ENCODE measurements at places on chromosomes 2 and 18.

DNA sequence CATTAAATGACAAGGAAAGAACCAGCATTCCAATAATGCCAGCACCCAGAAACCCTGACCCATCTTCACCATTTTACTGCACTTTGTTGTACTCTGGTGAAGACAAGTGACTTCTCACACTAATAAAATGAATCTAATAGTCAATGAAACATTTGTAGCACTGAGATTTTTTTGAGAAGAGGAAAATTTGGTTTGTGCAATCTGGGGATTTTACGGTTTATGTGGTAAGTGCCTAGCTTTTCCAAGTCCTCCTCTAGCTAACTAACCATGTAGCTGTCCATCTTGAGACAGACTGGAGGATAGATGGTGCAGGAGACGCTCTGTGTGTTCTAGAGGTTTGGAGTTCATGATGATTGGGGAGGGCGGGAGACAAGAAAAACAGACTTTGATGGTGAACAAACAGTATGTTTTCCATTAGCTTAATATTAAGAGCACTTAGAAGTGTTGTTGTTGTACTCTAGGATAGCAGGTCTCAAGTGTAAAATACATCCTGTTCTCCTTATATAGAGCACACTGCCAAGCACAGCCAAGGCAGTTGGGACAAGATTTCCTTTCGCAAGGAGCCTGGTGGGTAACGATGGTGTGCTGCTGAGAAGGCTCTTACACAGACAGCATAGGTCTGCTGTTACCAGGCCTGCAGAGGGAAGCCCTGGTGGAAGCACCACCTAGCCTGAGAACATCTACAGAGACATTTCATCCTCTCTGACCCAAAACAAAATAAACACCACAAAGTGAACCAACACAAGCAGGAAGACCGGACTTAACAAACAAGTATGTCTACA, 83.7 kb downstream of the BCL11A start:
- no peak for DNase-seq

DNA sequence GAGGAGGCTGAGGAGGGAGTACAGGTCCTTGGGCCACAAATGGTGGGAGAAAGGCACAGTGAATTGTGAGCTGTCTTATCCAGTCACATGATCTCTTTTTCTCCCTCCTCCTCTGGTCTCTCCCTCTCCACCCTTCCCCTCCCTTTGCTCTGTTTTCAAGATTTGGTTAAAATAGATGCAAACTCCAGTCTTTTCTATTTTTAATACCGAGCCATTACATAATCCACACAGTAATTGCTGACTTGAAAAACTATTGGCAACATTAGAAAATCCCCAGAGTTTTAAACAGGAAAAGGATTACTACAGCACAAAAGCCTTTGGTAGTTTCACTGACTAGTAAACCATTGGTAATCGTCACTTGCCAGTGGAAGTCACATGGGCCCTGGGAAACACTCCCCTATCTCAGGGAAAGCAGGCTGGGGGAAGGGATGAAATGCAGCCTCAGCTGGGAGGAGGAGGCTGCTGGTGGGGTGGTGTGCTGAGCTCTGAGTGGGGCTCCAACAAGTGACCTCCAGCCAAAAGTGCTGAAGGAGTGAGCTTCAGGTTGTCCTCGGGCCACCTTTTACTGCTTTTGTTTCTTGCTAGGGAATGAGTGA, 57.4 kb upstream of the PCBP1 start:
- DNase-seq, result no peak

- no peak for DNase-seq
Observed at GRCh38 chr18:25229081-25229480, 122.9 kb downstream of the ZNF521 start.

DNA sequence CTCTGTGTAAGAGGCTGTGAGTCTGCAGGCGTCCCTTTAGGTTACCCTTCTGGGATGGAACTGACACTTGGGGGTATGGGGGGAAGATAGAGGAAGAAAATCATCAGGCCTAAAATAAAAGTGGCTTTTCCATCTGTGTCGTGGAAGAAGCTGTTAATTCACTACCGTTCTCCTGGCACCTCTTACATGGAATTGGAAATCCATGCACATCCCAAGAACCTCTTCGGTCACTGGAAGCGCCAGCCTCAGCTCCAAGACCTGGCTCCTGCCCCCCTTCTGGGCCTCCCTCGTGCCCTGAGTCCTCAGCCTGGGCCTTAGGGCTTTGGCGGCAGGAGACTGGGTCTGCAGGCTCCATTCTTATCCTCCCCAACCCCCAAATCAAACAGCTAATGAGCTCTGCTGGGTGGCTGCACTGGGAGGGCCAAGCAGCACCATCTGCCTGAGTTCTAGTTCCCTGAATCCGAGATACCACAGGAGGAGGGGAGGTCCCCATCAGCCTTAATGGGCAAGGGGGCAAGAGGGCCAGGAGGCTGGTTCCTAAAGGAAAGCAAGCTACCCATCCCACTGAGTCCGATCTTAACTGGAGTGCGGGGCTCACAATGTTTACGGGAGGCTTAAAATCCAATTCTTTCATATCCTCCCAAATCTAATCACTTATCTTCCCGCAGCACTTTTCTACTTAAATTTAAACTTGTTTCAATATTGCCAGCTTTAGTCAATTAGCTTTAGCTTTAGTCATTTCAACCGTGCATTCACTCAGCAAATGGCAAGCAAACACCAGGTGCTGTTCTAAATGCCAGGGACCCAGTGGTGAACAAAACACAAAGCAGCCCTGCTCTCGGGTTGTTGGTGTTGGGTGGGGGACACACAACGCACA, 52.8 kb downstream of the FAM178B start:
- no peak for DNase-seq

DNA sequence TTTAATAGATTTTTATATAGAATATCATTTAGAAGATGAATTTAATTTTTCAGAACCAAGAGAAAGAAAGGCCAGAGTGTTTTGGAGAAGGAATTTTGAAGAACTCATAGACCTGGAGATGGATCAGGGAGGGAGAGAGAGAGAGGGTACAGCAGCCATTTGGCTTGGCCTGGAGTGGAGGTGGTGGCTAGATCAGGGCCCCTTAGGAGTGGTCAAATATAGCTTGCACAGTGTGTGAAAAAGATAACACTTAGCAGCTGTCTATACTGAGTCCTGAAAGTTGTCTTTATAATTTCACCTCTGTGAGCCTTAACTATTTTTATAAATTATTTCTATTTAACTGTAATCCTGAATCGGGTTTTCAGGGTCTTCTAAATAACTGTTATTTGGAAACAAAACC, 38.8 kb upstream of the ACYP2 start:
- DNase-seq, result no peak

GRCh38 chr2:197571627-197572271, 55.9 kb downstream of the MOB4 start:
- no peak for DNase-seq

GRCh38 chr18:6747646-6748045, 18.1 kb downstream of the ARHGAP28 start:
- no peak for DNase-seq
